Right cardiac atrium (tissue), 5 donors: ENCODE measurements at places on chromosomes 2 and 18. TPM values are rescaled to one million over a fixed set of nuclear protein-coding genes. Genes with fewer than 3 reads are reported as not detected.

PECR gene
- polyA plus RNA-seq, result 5.1 TPM

NYAP2 gene
- polyA plus RNA-seq, result not detected

POTEI gene
- 0.16 TPM for polyA plus RNA-seq

IL36RN gene
- polyA plus RNA-seq, result not detected

ACTR2 gene
- 41.8 TPM for polyA plus RNA-seq

CAD gene
- polyA plus RNA-seq, result 6.0 TPM

IL1RL2 gene
- 0.07 TPM for polyA plus RNA-seq

USP37 gene
- 1.7 TPM for polyA plus RNA-seq

CROCC2 gene
- not detected for polyA plus RNA-seq

DRC1 gene
- polyA plus RNA-seq, result not detected

KATNAL2 gene
- polyA plus RNA-seq, result 5.0 TPM

LHCGR gene
- polyA plus RNA-seq, result 0.07 TPM

PRSS56 gene
- polyA plus RNA-seq, result 0.05 TPM

C2orf72 gene
- polyA plus RNA-seq, result 0.27 TPM

INPP5D gene
- 3.6 TPM for polyA plus RNA-seq

AFF3 gene
- polyA plus RNA-seq, result 4.0 TPM

FKBP7 gene
- polyA plus RNA-seq, result 11.7 TPM
